Activated CD4-positive, alpha-beta T cell treated with anti-CD3 and anti-CD28 coated beads, Interleukin-2, amount 10 ng/mL, durations not matched to agents 7 days and 5 days (primary cell): ENCODE measurements at places on chromosomes 3 and 15.

GRCh38 chr3:184230603-184231528 is 1.5 kb downstream of the VWA5B2 start:
- no peak for DNase-seq

DNA sequence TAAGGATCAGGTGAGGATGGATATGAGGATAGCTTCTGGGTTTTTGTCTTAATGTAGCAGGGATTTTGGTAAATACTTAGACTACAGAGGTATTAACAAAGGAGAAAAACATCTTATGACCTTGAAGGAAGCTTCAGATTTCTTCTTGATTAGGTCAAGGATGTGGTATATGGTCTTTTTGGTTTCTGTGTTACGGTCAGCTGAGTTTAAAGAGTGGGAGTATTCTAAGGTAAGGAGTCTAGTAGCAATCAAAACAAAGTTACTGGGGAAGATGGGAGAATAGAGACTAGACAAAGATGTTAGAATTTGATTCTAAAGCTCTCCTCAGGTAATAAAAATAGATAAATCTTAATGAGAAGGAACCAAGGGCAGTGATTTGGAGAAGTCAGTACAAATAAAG is 6.2 kb downstream of the HMG20A start:
- no peak for DNase-seq

- no peak for DNase-seq
Observed at GRCh38 chr3:135224815-135225362, 429.8 kb downstream of the EPHB1 start.

GRCh38 chr15:73026511-73027054 is 25.7 kb upstream of the NEO1 start:
- DNase-seq: no peak

- no peak for DNase-seq
Observed at GRCh38 chr3:120473389-120473788, 22.6 kb upstream of the FSTL1 start.

GRCh38 chr3:161348796-161349400 is 22.4 kb downstream of the SPTSSB start:
- no peak for DNase-seq

- DNase-seq: no peak
Observed at GRCh38 chr15:66155065-66155464, 98.5 kb downstream of the MEGF11 start.

GRCh38 chr15:74519311-74519710 is 21.7 kb upstream of the ARID3B start:
- no peak for DNase-seq

- no peak for DNase-seq
Observed at GRCh38 chr3:76383781-76384180, 598.4 kb upstream of the ZNF717 start.

DNA sequence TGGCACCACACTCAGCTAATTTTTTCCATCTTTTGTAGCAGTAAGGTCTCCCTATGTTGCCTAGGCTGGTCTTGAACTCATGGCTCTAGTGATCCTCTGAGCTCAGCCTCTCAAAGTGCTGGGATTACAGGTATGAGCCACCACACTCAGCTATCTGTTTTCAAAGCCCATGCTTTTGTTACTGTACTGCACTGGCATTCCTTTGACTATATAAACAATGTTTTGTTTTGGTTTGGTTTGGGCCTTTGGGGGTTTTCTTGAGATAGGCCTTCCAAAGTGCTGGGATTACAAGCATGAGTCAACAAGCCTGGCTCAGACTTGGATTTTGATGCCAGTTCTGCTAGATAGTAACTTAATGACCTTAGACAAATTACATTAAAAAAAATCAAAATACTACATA is 89.7 kb upstream of the GK5 start:
- no peak for DNase-seq

GRCh38 chr3:154224866-154225265 is 99.4 kb downstream of the DHX36 start:
- DNase-seq: no peak

DNA sequence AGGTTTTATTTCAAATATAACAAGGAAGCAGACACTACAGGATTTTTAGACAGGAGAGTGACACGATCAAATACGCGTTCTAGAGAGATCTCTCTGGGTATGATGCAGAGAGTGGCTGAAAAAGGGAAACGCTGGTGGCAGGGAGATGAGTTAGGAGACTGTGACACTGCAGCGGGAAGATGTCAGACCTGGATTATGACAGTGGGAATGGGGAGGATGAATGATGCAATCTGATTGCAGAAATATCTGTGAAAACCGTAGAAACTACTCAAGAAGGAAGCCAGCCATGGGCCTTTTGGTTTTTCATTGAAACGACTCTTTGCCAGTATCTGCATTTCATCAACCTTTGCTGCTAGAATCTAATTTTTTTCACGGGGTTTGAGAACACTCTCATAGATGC is 157.9 kb downstream of the FAM43A start:
- no peak for DNase-seq

DNA sequence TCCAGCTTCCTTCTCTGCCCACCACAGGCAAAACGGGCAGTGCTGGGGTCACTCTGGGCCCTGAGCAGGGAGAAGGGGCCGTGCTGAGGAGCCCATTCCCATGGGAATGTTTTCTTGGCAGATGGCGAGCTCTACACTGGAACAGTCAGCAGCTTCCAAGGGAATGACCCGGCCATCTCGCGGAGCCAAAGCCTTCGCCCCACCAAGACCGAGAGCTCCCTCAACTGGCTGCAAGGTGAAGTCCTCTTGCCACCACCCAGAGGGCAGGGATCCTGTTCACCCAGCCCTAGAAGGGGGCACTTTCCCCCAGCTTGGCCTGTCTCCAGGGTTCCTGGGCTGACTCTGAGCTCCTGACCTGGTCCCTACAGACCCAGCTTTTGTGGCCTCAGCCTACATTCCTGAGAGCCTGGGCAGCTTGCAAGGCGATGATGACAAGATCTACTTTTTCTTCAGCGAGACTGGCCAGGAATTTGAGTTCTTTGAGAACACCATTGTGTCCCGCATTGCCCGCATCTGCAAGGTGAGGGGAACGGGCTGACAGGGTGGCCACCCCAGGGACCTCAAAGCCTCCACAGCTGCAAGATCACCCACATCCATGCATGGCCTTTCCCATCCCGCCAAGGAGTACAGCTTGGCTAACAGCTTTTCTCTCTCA is 12.4 kb downstream of the CIB1 start:
- DNase-seq: peak; percentile 37

- DNase-seq: no peak
Observed at GRCh38 chr3:126202276-126202675, 21.9 kb upstream of the ALDH1L1 start.

DNA sequence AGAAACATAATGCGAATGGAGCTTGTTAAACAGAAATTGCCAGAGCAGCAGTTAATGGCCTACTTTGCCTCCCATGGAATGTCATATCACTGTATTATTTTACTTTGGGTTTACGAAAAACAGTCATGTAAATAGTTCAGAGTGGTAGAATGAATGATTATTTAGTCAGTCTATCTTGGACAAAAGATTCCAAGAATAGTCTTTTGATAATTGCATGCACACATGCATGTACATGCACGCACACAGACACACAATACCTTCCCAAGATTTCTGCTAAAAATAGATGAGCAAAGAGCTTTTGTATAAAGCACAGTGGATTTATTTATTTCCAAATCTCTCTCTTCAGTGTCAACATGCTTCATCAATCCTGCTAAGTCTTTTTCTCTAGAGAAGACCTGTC is 800.7 kb downstream of the DIPK2A start:
- no peak for DNase-seq

DNA sequence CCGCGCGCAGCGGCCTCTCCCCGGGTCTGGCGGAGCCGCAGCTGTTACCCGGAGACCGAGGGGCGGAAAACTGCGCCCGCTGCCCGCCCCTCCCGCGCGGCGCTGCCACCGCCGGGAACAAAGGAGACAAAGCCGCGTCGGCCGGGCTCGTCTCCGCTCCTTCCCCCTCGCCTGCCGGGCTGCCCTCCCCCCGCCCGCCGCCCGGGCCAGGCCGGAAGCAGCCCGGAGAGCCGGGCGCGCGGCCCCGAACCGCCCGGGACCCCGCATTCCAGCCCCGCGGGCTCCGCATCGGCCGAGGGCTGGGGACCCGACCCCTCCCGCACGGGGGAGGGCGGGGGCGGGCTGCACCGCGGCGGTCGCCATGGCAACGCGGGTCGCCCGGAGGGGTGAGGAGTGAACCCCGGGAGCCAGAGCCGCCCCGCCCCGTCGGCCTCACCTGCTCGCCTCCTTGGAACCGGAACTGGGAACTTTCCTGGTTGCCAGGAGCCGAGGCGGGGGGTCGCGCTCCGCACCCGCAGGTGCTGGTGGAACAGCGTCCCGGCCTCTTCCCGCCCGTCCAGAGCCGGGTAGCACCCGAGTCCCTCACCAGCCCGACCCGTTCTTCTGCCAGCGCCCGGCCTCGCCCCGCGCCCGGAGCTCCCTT is 448 bp downstream of the PLXNB1 start:
- peak; percentile 58 for DNase-seq

DNA sequence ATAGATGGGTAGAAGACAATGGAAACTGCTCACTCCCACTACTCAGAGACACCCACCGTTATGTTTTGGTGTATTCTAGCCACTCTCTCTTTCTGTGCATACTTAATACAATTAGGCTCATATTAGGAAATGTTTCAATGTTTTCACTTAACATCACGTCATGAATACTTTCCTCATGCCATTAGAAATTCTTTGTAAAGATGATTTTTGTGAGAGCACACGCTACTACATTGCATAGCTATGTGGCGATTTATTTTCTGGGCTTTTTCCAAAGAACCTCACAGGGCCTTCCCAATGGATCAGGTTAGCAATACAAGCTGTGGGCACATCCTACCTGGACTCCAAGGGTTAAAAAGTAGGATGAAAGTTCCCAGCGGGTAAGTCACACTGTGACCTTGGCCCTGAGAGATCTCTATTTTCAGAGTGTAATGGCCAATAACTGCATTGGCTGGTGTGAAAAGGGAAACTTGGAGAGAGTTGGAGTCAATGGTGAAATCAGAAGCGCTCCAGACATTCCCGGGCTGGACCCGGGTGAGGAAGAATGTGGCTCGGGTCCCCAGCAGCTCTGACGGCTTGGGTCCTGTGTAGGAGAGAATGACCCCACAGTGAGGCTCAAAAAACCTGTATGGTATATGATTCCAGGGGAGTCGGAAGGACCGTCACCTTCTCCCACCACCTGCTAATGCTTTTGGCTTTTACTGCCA is 25.8 kb upstream of the TGM5 start:
- DNase-seq: no peak

DNA sequence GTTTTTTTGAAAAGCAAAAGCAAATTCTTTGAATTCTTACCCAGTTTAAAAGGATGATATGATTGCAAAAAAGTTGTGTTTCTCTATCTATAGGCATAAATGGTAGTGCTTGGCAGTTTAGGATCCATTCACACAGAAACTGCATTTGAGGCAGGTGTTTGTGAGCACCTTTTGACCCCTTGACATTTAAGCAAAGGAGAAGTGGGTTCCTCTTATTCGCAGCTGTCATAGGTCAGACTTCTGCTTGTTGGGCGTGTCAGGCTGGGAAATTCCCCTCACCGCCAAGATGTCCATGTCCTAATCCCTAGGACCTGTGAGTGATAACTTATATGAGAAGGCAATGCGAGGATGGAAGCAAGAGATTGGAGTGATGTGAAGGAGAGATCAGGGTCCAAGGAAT is 67.4 kb downstream of the SH3GL3 start:
- no peak for DNase-seq

DNA sequence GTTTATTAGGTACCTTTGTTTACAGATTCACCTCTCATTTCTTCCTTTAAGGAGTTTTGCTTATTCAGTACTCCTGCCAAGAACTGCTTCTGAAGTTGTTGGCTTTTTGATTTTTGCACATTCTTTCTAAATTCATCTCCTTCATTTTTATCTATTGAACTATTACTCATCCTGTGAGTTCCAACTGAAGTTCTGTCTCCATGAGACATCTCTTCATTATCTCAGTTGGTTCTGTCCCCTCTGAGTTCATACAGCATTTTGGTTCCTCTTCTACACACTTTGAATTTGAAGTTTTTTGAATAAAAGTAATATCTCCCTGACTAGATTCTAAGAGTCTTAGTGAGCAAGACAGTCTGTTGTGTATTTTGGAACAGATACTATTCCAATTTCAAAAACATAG is 299.7 kb downstream of the OTOL1 start:
- DNase-seq: no peak

GRCh38 chr3:17964108-17964507 is 221.7 kb upstream of the TBC1D5 start:
- DNase-seq: no peak

- no peak for DNase-seq
Observed at GRCh38 chr3:81743096-81744025, 18.1 kb downstream of the GBE1 start.

DNA sequence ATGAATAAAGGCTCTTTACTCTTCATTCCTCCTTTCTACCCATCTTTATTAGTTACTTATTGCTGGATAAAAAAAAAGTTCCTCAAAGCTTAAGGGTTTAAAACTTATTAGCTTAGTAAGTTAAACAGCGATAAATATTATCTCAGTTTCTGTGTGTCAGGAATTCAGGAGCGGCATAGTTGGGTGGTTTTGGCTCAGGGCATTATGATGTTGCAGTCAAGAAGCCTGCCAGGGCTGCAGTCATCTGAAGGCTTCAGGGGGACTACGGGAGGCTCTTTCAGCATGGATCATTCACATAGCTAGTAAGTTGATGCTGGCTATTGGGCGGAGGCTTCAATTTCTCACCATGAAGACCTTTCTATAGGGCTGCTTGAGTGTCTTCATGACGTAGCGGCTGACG is 1.9 kb upstream of the DLG1 start:
- no peak for DNase-seq

GRCh38 chr3:141532609-141533008 is 45.8 kb downstream of the RASA2 start:
- no peak for DNase-seq

DNA sequence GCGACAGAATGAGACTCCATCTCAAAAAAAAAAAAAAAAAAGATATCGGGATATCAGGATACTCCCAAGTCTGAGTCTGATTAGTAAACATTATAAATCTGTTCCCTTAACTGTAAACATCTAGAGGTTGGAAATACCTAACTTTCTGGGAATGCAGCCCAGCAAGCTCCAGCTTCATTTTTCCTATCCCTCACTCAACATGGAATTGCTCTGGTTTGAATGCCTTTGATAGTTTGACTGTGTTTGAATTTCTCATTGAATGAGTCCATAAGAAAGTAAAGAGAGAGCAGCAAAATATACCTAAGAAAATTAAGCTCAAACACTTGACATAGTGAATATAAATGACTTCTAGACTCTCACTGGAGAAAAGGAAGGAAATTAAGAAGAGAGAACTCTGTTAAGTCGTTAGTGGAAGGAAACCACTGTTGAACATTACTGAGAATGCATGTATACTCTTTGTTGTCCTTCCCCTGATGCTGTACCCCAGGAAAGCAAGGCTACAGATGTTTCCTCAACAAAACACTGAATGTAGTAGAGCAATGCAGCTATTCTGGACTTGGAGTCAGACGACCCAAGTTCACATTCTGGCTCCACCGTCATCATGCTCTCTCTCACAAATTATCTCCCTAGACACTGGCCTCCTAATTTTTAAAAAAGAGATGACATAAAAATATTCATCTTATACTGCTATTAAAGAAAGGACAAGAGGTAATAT is 62.4 kb downstream of the CD200 start:
- DNase-seq: no peak
